CD4-positive, alpha-beta T cell treated with Interleukin-17A for 4 hours (primary cell): ENCODE measurements at places on chromosomes 3 and 15.

DNA sequence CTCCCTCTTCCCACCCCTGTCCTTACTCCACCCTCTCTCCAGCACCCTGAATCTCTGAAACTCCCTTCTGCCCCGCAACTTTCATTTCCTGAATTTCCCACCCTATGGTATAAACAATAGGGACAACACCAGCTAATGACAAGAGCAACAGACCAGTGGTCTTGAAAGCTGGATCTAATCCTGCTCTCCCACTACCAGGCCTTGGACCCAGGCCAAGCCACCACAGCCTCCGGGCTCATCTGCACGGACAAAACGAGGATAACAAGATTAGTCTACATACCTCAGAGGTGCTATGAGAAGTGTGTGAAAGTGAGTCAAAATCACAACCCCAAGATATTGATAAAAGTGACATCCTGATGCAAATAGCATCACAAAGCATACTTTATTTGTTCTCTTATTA is 128.6 kb downstream of the ERC2 start:
- no peak for DNase-seq

DNA sequence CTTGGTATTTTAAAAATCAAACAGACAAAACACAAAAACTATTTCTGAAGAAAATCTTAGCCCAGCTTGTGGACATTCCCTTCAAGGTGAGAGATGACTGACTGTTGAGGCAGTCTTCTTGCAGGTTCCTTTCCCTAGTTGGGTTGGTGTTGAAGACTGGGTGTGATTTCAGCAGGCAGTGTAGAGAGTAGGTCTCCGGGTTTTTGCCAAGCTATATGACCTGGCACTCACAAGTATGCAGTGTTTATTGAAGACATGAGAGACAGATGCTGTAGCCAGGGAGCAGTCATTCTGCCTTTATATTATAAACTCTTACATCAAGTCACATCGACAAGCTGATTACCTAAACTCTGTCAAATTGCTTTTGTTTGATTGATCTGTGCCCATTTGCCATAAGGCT is 17.5 kb downstream of the SENP8 start:
- DNase-seq = no peak

GRCh38 chr3:45870099-45870498 is 16.2 kb upstream of the CCR9 start:
- DNase-seq = peak; percentile 75

DNA sequence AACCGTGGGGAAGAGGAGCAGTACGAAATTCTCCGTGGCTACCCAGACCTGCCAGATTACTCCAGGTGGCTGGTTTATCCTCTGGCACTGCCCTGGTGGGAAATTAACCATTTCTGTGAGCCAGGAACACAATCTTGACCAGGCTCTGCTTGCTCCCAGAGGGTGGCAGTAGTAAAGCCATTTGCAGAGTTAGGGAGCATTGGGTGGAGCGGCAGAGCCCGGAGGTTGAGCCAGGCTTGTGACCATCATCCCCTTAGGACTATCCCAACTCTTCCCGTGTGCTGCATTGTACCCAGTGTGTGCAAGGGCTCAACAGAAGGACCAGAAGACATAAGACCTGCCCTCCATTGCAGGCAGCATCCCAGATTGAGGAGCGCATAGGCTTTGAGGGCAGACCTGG is 5.3 kb downstream of the KNG1 start:
- DNase-seq = no peak

GRCh38 chr3:126482503-126483255 is 7.0 kb upstream of the ZXDC start:
- DNase-seq = no peak

DNA sequence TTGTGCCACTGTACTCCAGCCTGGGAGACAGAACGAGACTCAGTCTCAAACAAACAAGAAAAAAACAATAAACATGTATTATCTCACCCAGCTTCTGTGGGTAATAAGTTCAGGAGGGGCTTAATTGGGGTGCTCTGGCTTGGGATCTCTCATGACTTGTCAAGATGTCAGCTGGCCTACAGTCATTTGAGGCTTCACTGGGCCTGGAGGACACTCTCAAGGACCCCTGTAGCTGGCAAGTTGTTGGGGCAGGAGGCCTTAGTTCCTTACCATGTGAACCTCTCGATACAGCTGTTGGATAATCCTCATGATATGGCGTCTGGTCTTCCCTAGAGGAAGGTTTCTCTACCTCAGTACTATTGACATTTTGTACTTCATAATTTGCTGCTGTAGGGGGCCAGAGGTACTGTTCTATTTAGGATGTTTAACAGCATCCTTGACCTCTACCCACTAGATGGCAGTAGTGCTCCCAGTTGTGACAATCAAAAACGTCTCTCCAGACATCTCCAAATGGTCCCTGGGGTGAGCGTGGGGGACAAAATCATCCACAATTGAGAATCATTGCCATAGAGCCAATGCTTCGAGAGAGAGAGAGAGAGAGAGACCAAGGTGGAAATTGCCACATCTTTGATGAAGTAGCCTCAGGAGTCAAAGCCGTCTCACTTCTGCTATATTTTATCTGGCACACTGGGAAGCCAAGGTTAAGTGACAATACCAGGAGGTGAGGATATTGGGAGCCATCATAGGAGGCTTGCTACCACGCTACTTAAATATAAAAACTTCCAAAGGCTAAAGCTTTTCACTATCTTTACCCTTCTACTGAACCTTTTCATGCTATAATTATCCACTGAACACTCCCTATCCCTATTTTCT is 23.9 kb upstream of the SLTM start:
- peak; percentile 76 for DNase-seq
